ENCODE measurements at places on chromosomes 7 and 10.

GRCh38 chr10:10685566-10685965 lies 332.1 kb upstream of the CELF2 start:
- no peak for DNase-seq

DNA sequence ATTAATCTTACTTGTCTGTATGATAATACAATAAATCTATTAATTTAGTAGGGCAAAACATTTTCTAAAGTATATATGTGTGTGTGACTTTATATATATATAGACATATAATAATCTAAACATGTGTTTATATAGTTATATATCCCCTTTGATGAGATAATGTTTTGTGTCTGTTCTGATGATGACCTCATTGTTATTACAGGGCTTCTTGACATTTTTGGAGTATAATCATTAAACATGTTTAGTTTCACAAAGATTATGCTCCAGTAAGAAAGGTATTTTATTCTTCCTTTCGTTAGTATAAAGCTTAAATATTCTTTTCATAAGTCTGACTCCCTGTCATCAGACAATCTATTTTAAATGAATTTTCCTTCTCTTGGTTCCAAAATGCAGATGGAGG lies 62.3 kb upstream of the CABCOCO1 start:
- no peak for DNase-seq

DNA sequence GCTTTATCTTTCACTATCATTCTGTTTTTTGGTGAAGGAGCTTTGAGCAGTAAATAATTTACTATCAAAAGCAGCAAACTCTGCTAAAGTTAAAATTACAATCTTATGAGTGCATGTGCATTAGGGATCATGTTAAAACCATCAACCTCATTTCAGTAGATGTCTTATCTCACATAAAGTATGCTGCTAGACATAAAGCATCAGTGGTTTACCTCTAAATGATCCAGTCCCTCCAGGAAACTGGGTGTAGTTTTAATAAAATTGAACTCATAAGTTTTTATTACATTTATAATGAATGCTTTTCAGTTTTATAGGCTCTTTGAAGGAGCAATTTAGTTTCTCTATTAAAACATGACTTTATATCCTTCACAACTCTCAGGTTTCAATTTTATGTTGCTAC lies 108.7 kb downstream of the LRRN3 start:
- DNase-seq = no peak

GRCh38 chr10:110672580-110672919 lies 28.4 kb downstream of the RBM20 start:
- no peak for DNase-seq

- DNase-seq = no peak
These were observed 13.3 kb upstream of the PDCD4 start for GRCh38 chr10:110858297-110858934.

GRCh38 chr10:33674986-33675599 lies 340.6 kb upstream of the NRP1 start:
- DNase-seq = no peak

- no peak for DNase-seq
These were observed 8.3 kb upstream of the PPP1R35 start for GRCh38 chr7:100444311-100445278.

- no peak for DNase-seq
These were observed 98.4 kb upstream of the FAM3C start for GRCh38 chr7:121494516-121494915.

- DNase-seq = no peak
These were observed 59.5 kb upstream of the PRKG1 start for GRCh38 chr10:51014680-51015389.

Measured in retina (tissue), 1 donor.